Posterior vena cava (tissue), 2 donors: ENCODE measurements at places on chromosomes 3 and 15. TPM values are rescaled to one million over a fixed set of nuclear protein-coding genes. Genes with fewer than 3 reads are reported as not detected.

Gene DLL4
- 7.4 TPM for total RNA-seq

Gene RLBP1
- total RNA-seq: not detected

DNA sequence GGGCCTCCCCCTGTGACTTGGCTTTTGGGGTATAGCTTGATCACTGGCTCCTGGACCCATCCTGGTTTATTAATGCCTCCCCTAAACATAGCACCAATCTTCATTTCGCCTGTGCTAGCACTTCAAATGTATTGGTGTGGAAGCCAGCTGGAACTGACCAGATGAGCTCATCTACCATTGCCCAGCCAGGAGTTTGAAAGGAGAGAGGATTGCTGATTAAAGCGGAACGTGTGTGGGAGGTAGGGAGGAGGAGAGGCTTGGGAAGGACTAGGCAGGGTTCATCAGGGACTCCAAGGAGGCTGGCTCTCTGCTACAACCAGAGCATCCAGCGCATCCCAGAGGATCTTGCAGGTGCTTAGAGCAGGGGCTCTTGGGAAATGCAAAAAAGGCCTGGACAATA is 34.4 kb upstream of the TLE3 start:
- no peak for DNase-seq

DNA sequence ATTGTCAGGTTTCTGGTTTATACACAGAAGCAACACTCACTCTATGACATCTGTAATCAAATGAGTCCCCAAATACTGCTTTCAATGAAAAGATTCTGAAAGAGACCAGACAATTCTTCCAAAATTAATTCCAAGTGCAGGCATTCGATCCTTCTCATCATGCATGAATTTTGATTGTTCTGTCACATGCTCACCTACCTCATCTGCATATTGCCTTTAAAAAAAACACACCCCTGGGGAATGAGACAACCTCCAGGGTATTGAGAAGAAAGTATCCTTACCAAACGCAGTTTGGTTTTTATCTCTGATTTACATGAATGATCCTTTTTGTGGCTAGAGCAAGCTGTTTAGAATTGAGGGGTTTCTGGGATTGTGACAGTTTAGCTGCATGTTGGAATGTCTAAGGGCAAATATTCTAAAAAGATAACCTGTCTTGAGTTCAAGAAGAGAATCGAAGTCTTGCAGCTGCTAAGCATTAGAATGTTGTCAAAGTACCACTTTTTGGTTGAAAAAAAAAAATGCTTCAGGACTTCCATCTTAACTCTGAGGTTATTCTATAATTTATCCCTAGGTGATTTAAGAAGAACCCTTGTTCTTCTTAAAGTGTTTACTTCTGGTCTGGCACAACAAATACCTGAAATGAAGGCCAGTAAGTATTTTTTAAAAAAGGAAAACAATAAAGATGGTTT is 653.1 kb downstream of the RBMS3 start:
- DNase-seq: no peak

DNA sequence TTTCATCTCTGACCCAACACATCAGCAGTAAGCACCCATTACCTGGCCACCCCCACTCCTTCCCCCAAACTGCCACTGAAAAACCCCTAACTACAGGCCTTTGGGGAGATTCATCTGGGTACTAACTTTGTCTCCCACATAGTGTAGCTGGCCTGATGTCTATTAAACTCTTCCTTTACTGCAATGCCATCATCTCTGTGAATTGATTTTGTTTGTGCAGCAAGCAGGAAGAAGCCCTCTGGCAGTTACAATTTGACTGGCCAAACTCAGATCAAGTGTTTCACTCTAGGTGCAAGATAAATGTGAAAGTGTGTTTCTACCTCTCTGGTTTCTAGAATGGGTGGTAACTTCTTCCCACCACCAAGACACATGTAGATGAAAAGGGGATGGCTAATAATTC is 26.7 kb upstream of the OR5K4 start:
- DNase-seq: no peak

DNA sequence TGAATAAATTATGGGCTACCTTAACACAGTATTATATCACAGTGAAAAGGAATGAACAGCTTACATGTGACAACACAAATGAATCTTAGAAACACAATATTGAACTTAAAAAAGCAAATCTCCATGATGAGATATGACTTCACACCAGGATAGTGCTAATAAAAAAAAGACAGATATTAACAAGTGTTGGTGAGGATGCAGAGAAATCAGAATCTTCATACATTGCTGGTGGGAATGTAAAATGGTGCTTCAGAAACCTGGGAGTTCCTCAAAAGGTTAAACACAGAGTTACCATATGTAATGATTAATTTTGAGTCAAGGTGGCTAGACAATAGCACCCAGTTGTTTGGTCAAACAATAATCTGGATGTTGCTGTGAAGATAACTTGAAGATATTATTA is 51.4 kb downstream of the HSPBAP1 start:
- DNase-seq: no peak

DNA sequence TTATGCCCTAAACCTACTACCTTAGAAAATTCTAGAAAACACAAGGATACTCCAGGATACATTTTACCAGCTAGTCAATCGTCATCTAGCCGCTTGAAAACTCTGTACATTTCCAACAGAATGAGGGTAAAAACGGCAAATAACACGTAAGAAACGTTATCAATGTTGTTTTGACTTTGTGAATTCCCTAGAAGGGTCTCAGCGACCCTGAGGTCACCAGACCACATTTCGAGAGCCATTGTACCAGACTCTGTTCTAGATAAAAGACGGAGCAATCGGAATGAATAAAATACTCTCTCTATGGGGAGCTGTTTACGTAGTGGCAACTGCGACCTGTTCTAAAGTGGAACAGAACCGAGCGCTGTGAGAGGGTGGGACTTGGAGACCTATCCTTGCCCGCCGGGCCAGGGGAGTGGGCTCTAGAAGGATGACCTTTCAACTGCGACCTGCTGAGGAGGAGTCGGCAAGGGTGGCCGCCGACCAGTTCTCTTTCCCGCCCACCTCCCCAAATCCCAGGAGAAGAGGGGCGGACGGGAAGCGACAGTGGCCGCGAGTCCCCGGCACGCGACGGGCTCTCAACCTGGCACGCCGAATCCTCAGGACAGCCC is 778 bp upstream of the AP4E1 start:
- DNase-seq: no peak
